Islet precursor cell (in vitro differentiated cells): ENCODE measurements at places on chromosomes 7 and 10.

- peak; percentile 61 for DNase-seq
Observed at GRCh38 chr10:76382381-76382851, 951.0 kb downstream of the LRMDA start.

DNA sequence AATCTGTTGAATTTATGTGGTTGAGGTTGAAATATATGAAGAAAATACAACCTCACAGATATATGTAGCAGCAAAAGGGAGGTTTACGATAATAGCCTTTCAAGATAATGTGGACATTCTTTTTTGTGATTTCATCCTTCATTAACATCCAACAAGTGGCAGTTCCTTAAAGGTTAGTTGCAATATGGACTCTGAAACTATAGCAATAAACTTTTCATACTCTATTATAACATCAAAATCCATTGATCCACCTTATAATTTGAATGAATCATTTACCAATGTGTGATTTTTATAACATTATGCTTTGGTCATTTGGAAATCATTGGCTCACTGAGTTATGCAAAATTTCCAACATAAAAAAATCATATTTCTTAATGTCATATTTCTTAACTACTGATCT is 200.8 kb upstream of the CSTF2T start:
- DNase-seq = no peak

DNA sequence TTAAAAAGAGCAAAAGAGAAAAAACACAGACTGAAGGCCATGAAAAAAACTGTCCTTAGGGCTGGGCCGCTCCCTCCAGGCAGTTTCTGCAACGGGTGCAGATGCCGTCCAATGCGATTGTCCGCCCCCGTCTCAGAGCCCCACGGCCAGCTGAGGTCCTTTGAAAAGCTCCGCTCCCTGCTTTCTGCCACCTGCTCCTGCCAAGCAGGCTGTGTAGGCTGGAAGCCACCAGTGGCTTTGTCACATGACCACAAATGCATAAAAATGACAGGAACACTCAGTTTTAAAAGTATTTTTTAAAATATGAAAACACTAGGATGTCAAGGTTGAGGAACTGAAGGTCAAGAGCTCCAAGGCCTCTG is 71.7 kb downstream of the AMZ1 start:
- no peak for DNase-seq

- DNase-seq = no peak
Observed at GRCh38 chr10:120719333-120719732, 131.8 kb upstream of the WDR11 start.

- no peak for DNase-seq
Observed at GRCh38 chr10:26357203-26357602, 80.9 kb upstream of the APBB1IP start.

DNA sequence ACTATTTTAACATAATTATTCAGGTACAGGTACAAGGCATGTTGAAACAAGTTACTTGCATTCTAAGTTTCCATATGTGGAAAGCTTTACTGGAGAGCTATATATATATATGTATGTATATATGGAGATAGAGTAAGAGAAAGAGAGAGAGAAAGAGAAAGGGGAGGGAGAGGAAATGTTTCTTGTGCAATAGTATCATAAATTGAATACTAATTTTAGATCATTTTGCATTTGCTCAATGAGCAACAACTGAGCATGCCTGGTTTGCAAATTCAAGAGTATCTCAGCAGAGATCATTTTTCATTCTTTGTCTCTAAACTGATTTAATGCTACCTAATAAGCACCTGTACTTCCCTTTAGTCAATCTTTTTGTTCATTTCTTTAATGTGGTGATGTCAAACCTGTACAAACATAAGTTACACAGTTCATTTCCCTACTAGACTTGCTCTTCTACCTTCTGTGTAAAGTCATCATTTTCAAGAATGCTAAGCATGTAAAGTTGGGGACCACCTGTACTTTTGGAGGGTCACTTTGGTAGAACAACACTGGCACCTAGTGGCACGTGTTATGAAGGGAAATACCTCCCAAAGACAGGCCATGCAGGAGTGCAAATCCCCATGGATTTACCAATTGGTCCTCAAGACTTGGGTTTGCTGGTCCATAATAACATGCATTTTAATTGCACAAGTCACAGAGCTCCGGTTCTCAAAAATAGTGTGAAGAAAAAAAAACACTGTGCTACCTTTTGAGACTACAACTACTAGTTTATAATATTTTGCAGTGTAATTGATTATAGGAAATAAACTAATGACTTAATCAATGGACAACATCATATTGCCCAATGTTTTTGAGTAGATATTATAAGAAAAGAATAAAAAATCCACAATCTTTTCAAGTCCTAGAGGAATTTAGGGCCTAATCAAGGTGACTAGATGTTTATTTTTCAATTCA is 431.2 kb upstream of the IGFBP3 start:
- DNase-seq = peak; percentile 83

GRCh38 chr10:63692220-63692896 is 171.2 kb downstream of the REEP3 start:
- no peak for DNase-seq

- DNase-seq = no peak
Observed at GRCh38 chr10:105586451-105587098, 945.5 kb downstream of the SORCS3 start.

- peak; percentile 90 for DNase-seq
Observed at GRCh38 chr10:131312478-131312836, 936 bp upstream of the TCERG1L start.
